ENCODE measurements at places on chromosomes 7 and 10.

GRCh38 chr7:83970081-83970480 is 224.5 kb downstream of the SEMA3A start:
- DNase-seq, result no peak

GRCh38 chr10:65110009-65110408 is 1588.8 kb downstream of the REEP3 start:
- no peak for DNase-seq

DNA sequence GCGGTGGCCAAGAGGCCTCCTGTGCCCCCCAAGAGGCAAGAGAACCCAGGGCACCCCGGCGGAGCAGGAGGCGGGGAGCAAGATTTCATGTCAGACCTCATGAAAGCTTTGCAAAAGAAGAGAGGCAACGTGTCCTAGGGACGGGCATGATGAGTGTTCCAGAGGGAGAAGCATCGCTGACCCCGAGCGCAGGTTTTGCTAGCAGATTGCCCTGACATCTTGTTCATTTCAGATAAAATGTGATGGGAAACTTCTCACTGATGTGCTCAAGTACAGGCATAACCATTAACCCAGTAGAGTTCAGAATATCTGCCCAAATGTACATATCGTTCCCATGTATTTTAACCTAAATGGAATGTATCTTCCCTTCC is 129.2 kb downstream of the APBB1IP start:
- no peak for DNase-seq

DNA sequence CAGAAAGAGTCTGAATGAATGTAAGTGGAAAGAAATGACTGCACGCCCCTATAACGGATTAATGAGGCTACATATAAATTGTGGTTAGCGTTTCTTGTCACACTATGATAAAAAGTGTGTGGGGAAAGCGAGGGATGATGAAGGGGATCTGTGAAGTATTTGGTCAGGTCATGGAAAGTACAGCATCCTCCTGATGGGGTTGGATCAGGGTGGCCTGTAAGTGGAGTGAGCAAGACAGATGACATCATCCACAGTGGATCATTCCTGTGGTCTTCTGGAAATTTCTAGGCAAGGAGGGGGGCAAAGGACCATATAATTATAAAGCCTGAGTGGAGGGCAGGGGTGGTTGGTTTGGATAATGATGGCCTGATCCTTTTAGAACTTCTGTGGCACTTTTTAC is 606.0 kb downstream of the INHBA start:
- no peak for DNase-seq

DNA sequence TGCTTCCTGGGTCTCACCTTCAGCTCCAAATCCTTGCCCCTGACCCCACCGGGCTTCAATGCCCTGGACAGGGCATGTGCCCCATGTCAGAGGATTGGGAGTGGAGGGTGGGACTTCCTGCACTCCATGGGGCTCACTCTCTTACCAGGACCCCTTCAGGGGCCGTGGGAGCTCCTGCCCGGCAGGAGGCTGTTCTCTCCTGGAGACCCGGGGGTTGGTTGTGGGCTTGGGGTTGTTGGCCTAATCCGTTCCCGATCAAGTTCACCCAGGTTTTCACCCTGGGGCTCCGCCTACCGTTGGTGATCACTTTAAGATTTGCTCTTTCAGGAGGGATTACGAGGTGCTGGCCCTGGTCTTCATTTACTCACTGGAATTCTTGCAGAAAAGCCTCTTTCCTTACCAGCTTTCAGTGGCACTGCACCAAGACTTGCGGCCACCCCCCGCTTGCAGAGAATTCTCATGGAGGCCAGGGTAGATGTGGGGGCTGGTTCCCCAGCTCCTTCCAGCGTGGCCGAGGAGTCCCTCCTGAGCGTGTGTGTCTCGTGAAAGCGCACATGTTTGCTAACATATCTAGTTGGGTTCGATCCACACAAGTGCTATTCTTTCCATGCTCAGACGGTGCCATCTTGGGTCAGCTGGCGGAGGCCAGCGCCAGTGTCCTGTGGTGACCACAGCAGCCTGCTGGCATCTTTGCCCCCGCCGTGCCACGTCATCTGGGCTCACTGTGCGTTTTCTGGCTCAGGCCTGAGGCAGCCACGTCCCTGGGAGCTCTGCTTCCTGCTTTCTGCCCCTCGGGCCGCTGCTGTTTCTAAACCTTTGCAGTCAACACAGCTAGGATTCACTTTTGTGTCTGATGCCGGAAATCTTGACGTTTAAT is 15.6 kb downstream of the PWWP2B start:
- no peak for DNase-seq

DNA sequence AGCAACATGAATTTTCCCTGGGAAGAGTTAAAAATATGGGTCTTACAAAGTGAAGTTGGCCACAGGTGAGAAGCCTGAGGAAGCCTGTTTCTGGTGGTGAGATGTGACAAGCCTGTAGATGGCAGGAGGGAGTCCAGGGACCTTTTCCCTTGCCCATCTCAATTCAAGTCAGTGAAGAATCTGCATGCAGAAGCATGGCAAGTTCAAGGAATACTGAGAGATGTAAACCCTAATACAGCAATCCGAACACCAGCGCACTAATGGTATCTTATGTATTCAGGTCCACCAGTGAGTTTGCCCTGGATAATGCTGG is 73.6 kb downstream of the RHOBTB1 start:
- DNase-seq, result no peak

DNA sequence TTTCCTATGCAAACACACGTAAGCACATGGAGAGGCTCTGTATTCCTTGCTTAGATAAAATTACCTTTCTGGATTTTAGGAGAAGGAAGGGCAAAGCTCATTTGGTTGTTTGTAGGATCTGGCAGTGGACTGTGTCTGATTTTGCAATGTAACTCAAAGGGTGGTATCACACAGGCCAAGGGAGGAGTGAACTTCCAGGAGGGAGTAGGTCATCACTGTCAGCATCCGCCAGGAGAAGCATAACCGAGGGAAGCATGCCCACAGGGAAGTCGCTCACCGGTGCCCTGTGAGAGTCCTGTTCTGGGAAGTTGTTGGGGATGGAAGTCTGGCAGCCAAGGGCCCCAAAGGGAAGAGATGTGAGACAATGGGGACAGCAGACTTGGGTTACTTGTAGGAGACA is 74.4 kb downstream of the CFAP58 start:
- no peak for DNase-seq

- DNase-seq, result no peak
Measured at GRCh38 chr10:4693967-4694366, 132.0 kb upstream of the AKR1E2 start.

GRCh38 chr7:103348959-103349358 is 1.5 kb downstream of the PSMC2 start:
- no peak for DNase-seq

DNA sequence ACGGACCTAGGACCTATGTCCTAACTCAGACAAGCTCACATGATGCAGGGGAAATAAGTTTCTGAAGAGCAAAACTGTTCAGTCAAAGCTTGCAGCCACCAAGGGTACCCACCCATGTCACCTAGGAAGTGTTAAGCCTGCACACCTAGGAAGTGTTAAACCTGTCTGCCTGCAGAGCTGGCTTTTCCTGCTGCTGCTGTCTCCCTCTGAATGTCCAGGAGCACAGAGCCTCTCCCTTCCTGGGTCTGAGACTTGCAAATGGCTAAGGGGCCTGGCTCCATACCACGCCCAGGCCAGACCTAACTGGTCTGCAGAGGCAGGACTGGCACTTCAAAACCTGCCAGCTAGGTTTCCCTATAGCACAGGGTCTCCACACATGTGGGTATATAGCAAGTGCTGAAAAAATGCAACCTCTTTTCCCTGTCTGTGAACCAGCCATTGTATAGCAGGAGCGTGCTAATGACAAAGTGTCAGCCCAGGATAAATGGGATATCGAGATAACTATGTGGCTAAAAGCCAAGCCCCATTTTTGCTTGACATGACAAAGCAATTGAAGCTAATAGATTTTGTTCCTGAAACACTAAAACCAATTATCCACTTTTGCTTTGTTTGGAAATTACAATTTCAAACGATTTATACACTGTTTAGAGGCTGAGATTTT is 1.5 kb downstream of the GDF2 start:
- no peak for DNase-seq

DNA sequence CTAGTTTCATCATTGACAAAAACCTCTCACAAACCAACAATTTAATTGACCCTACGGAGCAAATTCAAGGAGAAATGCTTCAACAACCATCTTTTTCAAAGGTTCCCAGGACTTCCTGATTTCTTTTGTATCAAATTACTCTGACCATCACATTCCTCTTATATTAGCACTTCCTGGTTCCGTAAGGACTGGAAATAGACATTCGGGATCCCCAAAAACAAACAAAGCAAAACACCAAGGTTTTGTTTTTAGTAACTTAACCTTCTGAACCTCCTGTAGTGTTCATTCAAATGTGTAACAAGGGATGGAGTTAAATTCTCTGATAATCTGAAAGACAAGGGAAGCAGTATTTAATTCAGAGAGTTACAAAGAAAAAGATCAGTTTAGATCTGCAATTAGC is 387.6 kb upstream of the NRP1 start:
- DNase-seq, result no peak

GRCh38 chr10:121084675-121085070 is 233.5 kb downstream of the WDR11 start:
- DNase-seq, result no peak

DNA sequence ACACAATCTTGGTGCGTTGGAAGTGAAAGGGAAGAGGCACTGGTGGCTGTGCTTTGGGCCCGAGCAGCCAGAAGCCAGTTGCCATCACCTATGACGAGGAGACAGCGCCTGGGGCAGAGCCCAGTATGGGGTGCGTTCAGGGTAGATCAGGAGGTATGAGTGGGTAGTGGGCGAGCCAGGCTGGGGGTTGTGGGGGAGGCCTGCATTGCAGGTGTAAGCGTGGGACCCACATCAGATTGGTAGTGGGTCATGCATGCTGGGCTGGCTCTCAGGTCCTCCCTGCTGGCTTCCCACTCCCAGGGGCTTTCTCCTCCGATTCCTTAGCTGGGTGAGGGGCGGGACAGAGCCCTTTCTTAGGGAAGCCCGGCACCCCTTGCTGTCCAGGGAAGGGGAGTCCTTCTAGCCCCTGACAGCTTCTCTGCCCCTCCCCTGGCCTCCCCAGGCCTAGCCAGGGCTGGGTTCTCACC is 445 bp upstream of the PVRIG start:
- DNase-seq, result no peak

DNA sequence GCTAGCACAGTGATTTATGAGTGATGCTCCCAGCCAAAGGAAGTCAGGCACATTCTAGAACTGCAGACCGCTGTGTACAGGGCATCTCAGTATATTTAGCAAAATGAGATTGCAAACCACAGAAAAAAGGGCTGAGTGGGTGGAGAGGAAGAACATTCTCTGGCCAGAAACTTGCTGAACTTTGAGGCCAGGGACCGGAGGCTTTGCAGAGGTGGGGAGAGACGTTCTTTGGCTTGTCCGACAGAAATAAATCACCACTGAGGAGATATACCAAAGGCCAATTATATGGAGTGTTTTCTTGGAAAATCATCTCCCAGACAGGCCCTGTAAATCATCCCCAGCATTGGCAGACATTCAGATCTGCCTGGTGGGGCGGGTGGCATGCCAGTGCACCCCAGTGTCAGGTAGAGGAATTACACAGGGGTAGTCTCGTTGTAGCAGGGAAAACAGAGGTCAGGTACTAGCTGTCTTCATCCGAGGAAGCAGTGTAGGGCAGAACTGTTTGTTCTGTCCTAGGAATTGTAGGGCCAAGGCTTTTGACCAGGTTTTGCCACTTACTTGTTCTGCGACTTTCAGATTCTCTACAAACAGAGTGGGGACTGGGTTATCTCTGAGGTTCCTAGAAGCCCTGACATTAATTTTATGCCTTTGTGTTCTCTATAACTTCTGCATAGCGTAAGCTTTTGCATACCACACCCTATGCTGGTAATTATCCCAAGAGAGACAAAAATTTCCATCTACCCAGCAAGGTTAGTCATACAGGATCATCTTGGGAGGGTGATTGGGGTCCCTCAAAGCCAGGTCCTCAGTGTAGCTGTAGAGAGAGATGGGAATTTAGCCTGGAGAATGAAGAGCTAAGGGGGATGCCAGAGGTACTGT is 655.6 kb downstream of the LRMDA start:
- DNase-seq, result no peak

GRCh38 chr10:75071756-75072155 is 39.7 kb upstream of the SAMD8 start:
- no peak for DNase-seq

DNA sequence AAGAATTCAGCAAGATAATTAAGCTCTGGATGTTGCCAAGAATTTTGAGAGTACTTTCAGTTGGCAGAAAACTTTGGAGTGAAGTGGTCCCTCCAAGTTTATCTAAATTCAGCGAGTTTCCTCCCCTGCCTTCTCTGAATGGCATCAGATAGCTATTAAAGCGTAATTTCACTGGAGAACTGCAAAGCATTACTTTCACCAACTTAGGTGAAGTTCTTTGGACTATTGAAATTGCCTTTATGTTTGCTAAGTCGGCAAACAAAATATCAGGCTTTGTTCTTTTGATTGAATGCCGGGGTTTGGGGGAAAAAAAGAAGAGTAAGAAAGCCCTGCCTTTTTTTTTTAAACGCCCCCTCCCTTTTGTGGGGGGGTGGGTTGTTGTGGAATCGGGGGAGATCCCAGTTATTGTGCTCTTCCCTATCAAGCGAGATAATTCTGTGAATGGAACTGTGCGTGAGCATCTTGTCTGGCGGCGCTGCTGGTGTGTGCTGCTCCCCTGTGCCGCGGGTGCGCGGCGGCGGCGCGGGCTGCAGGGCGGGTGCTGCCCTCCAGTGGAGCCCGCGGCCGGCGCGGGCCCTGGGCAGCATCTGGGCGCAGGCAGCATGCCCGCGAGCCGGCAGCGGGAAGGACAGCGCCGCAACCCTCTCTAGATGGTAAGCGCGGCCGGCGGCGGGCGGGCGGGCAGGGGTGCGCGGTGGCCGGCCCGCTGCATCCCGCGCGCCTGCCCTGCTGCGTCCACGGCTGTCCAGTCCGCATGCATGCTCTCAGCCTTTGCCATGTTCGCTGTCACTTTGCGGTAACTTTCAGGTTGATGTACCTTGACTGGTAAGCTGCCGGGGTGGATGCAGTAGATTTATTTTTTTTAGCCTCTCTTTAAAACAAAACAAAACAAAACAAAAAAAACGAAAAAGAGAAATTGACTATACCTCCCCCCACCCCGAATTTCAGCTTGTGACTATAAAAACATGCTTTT is 176.5 kb downstream of the TCF7L2 start:
- peak; percentile 67 for DNase-seq

GRCh38 chr10:105785721-105786120 is 1144.6 kb downstream of the SORCS3 start:
- DNase-seq, result no peak

GRCh38 chr10:61882621-61883370 is 18.7 kb upstream of the ARID5B start:
- DNase-seq, result no peak

DNA sequence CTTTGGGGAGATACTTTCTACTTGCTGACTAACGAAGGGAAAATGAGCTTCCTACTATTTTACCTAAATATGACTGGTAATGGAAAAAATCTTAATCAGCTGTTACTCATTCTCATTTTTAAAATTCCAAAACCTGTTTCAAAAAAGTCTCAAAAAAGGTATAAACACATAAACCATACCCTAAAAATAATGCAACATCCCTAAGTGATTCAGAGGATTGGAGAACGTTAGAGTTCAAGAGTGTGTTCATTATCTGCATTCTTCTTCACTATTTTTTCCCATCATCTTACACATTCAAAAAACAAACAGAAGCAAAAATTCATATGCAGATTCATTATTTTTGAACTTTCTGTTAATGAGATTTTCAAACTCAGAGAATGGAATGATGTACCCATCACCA is 150.4 kb upstream of the GNAI1 start:
- DNase-seq, result no peak

Measured in nucleus accumbens (tissue), 56 donors.